HEK293T (cell line): ENCODE measurements at places on chromosomes 11 and 22.

- DNase-seq: no peak
Measured at GRCh38 chr11:130071211-130071712, 1.6 kb downstream of the APLP2 start.

- no peak for DNase-seq
Measured at GRCh38 chr11:129846508-129847335, 31.1 kb downstream of the TMEM45B start.

- DNase-seq: no peak
Measured at GRCh38 chr11:128467610-128468041, 119.7 kb downstream of the ETS1 start.

DNA sequence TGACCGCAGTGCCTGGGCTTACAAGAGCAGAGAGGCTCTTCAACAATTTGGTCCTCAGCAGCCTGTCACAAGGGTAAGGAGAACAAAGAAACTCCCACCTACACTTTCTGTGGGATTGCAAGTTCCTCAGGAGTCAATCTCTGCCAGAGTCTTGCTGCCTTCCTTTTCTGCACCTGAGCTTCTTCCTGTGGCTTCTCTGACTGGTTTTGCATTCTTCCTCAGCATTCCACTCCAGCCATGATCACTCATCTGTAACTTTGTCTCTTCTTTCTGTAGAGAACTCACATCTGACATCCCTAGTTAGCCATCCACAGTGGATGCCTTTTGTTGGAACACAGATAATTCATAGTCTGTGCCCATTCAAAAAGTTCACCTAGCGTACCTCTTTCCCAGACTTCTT is 14.2 kb upstream of the OR6A2 start:
- DNase-seq: no peak

- DNase-seq: no peak
Measured at GRCh38 chr11:9808943-9809342, 145.1 kb downstream of the SWAP70 start.

GRCh38 chr11:47516984-47517853 is 35.7 kb downstream of the CELF1 start:
- no peak for DNase-seq
